ENCODE measurements at places on chromosomes 3 and 15. TPM values are rescaled to one million over a fixed set of nuclear protein-coding genes. Genes with fewer than 3 reads are reported as not detected.

GRCh38 chr3:186909078-186909853 is 21.1 kb upstream of the ST6GAL1 start:
- DNase-seq, result no peak
- no peaks in the 10 kb centered on the region for H3K36me3 ChIP-seq
- no peak overlapping the region for H3K4me3 ChIP-seq
- no peak overlapping the region for H3K27ac ChIP-seq

GRCh38 chr15:74376825-74377581 is 9.6 kb upstream of the CYP11A1 start:
- no peak overlapping the region for H3K27ac ChIP-seq
- H3K4me3 ChIP-seq, result no peak overlapping the region
- no peak for DNase-seq
- H3K4me1 ChIP-seq, result peaks cover 14% of the 10 kb centered on the region

- H3K36me3 ChIP-seq, result peaks cover 50% of the 10 kb centered on the region
- H3K27me3 ChIP-seq, result no peaks in the 10 kb centered on the region
- H3K27ac ChIP-seq, result no peak overlapping the region
- peaks cover 4% of the 10 kb centered on the region for H3K4me1 ChIP-seq
- no peak overlapping the region for H3K4me3 ChIP-seq
Observed at GRCh38 chr3:71104976-71105375, 478.6 kb downstream of the FOXP1 start.

GRCh38 chr3:177190756-177191681 is 6.3 kb downstream of the TBL1XR1 start:
- no peaks in the 10 kb centered on the region for H3K27me3 ChIP-seq
- no peak overlapping the region for H3K4me3 ChIP-seq
- H3K4me1 ChIP-seq, result peaks cover 36% of the 10 kb centered on the region
- peak; percentile 3 for DNase-seq
- peak overlapping the region; percentile 42 for H3K27ac ChIP-seq
- H3K36me3 ChIP-seq, result no peaks in the 10 kb centered on the region

- no peaks in the 10 kb centered on the region for H3K27me3 ChIP-seq
- peaks cover 26% of the 10 kb centered on the region for H3K4me1 ChIP-seq
- H3K27ac ChIP-seq, result no peak overlapping the region
- no peak overlapping the region for H3K4me3 ChIP-seq
- H3K36me3 ChIP-seq, result no peaks in the 10 kb centered on the region
- DNase-seq, result no peak
Observed at GRCh38 chr15:93048759-93049161, 40.3 kb downstream of the RGMA start.

GRCh38 chr3:117600666-117601065 is 891.1 kb downstream of the TUSC7 start:
- H3K36me3 ChIP-seq, result no peaks in the 10 kb centered on the region
- peaks cover 3% of the 10 kb centered on the region for H3K27me3 ChIP-seq
- DNase-seq, result no peak
- no peak overlapping the region for H3K27ac ChIP-seq
- no peaks in the 10 kb centered on the region for H3K4me1 ChIP-seq

- no peak overlapping the region for H3K4me3 ChIP-seq
- no peaks in the 10 kb centered on the region for H3K27me3 ChIP-seq
- no peaks in the 10 kb centered on the region for H3K36me3 ChIP-seq
- no peak overlapping the region for H3K27ac ChIP-seq
- DNase-seq, result peak; percentile 55
- H3K4me1 ChIP-seq, result no peaks in the 10 kb centered on the region
Observed at GRCh38 chr3:11236588-11237461, 35.4 kb upstream of the ATG7 start.

- H3K4me1 ChIP-seq, result peaks cover 5% of the 10 kb centered on the region
- DNase-seq, result no peak
- peaks cover 47% of the 10 kb centered on the region for H3K36me3 ChIP-seq
- H3K27ac ChIP-seq, result no peak overlapping the region
Observed at GRCh38 chr15:41006479-41006878, 53.2 kb downstream of the CHAC1 start.

GRCh38 chr15:52020221-52021085 is 1.4 kb downstream of the MAPK6 start:
- H3K4me3 ChIP-seq, result peak overlapping the region; percentile 98
- H3K27ac ChIP-seq, result peak overlapping the region; percentile 76
- no peaks in the 10 kb centered on the region for H3K27me3 ChIP-seq
- no peak for DNase-seq
- H3K36me3 ChIP-seq, result no peaks in the 10 kb centered on the region

GRCh38 chr3:129654131-129654530 is 47.7 kb upstream of the PLXND1 start:
- no peak overlapping the region for H3K27ac ChIP-seq
- H3K4me1 ChIP-seq, result no peaks in the 10 kb centered on the region

DNA sequence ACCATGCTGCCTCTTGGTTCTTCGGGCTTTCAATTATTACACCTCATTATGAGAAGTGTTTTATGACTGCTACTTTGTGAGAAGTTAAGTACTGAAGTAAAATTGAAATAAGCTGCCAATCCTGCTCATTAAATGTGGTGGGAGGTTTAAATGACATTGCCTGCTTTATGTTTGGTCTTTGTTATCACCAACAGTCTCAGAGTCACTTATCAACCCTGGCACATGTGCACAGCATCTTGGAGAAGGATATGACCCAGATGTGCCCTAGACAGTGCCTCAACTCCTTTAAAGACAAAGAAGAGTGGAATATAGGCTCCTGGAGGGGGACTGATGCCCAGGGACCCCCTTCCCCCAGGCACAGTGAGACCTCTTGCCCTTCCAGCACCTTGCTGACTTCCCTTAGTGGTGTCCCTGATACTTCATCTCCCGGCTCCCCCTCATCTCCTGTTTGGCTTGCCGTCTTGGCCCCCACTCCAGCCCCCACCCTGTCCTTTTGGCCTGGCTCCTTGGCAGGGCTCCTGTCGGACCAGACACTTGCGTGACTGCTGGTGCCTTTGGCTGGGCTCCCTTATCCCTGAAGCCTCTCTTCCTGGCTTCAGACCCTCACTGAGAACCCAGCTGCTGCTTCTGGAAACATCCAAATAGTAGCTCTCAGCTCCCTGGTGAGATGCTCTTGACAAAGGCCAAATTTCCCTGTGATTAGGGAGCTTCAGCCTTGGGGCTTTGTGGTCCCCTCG is 39.8 kb downstream of the ARHGAP31 start:
- no peak for DNase-seq
- no peak overlapping the region for H3K4me3 ChIP-seq
- no peak overlapping the region for H3K27ac ChIP-seq
- no peaks in the 10 kb centered on the region for H3K36me3 ChIP-seq
- H3K4me1 ChIP-seq, result no peaks in the 10 kb centered on the region

- no peaks in the 10 kb centered on the region for H3K27me3 ChIP-seq
- H3K27ac ChIP-seq, result no peak overlapping the region
- H3K4me1 ChIP-seq, result no peaks in the 10 kb centered on the region
Observed at GRCh38 chr3:15875016-15875689, 77.4 kb upstream of the ANKRD28 start.

GRCh38 chr15:26632500-26632899 is 140.4 kb downstream of the GABRB3 start:
- no peak for DNase-seq
- H3K4me3 ChIP-seq, result no peak overlapping the region
- no peaks in the 10 kb centered on the region for H3K36me3 ChIP-seq
- H3K27me3 ChIP-seq, result no peaks in the 10 kb centered on the region
- H3K4me1 ChIP-seq, result no peaks in the 10 kb centered on the region

DNA sequence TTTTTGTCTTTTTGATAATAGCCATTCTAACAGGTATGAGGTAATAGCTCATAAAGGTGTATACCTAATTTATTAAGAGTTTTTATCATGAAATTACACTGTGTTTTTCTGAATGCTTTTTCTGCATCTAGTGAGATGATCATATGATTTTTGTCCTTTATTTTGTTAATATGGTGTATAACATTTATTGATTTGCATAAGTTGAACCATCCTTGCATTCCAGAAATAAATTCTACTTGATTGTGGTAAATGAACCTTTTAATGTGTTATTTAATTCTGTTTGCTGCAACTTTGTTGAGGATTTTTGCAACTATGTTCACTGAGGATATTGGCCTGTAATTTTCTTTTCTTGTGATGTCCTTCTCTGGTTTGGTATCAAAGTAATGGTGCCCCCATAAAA is 28.0 kb upstream of the PCSK6 start:
- no peak for DNase-seq
- no peak overlapping the region for H3K27ac ChIP-seq
- H3K27me3 ChIP-seq, result no peaks in the 10 kb centered on the region

- DNase-seq, result no peak
- H3K36me3 ChIP-seq, result no peaks in the 10 kb centered on the region
- H3K4me3 ChIP-seq, result no peak overlapping the region
- no peaks in the 10 kb centered on the region for H3K4me1 ChIP-seq
- H3K27me3 ChIP-seq, result peaks cover 4% of the 10 kb centered on the region
Observed at GRCh38 chr3:139735191-139735590, 57.4 kb upstream of the NMNAT3 start.

GRCh38 chr15:60049948-60050347 is 45.8 kb downstream of the FOXB1 start:
- H3K4me3 ChIP-seq, result no peak overlapping the region
- no peaks in the 10 kb centered on the region for H3K4me1 ChIP-seq
- no peaks in the 10 kb centered on the region for H3K36me3 ChIP-seq

- H3K4me1 ChIP-seq, result no peaks in the 10 kb centered on the region
- no peak for DNase-seq
- H3K27me3 ChIP-seq, result no peaks in the 10 kb centered on the region
- H3K27ac ChIP-seq, result no peak overlapping the region
- no peak overlapping the region for H3K4me3 ChIP-seq
Observed at GRCh38 chr15:54836052-54836795, 360.5 kb downstream of the RSL24D1 start.

POLQ gene
- not detected for polyA plus RNA-seq

SPATA12 gene
- 0.10 TPM for polyA plus RNA-seq

ATG3 gene
- 288 TPM for polyA plus RNA-seq

DHX30 gene
- 43.9 TPM for polyA plus RNA-seq

DAPK2 gene
- polyA plus RNA-seq, result 2.1 TPM

C3orf85 gene
- not detected for polyA plus RNA-seq

SLC15A2 gene
- polyA plus RNA-seq, result 0.62 TPM

NEIL1 gene
- polyA plus RNA-seq, result 0.53 TPM

C3orf22 gene
- polyA plus RNA-seq, result not detected

CCR4 gene
- polyA plus RNA-seq, result 0.04 TPM
